ENCODE measurements at places on chromosomes 5 and 9.
A peak's percentile ranks its signal among the peaks of the same experiment; 100 is the strongest.

- DNase-seq: no peak
Observed at GRCh38 chr9:17742067-17742466, 163.2 kb downstream of the SH3GL2 start.

GRCh38 chr5:133364936-133365707 lies 247.2 kb downstream of the FSTL4 start:
- DNase-seq: no peak

- DNase-seq: peak; percentile 29
Observed at GRCh38 chr5:378301-378891, 56.9 kb downstream of the AHRR start.

GRCh38 chr9:128339761-128340690 lies at the start of gene SLC27A4:
SLC27A4 (plus strand) TSS chr9:128340527; CDS start chr9:128343133, 2,606 bp downstream.
- DNase-seq: no peak

DNA sequence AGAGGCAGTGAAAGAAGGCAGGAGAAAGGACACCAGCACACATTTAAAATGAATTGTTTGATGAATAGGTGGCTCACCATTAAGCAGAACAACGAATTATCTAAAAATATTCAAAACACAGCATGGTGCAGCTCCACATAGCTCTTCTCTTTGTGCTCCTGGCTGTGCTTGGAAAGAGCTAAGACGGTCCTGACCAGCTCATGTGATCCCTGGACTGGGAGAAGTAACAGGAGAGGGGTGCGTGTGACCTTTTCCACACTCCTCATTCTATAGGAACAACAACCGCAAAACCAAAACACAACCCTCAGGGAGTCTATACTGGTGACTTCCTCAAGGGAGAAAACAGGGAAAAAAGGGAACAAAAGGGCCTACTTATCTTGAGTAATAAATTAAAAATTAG lies 140.5 kb downstream of the DIRAS2 start:
- DNase-seq: no peak

DNA sequence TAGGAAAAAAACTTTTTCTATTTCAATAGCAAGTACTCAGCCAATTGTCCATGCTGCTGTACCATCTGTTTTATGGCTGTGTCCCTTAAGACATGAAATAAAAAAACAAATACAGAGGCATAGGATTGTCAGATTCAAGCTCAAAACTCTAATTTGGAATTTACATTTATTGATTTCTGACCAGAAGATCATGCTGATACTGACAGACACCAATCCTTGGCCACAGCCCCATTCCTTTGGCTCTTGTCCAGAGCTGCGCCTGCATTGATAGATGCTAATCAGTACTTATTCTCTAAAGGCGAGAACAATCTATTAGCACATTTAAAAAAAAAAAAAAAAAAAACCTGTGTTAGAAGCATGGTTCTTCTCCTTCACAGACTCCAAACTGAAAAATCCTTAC lies 384.6 kb downstream of the TMEM232 start:
- no peak for DNase-seq

- no peak for DNase-seq
Observed at GRCh38 chr5:67100301-67100700, 96.3 kb downstream of the CD180 start.

DNA sequence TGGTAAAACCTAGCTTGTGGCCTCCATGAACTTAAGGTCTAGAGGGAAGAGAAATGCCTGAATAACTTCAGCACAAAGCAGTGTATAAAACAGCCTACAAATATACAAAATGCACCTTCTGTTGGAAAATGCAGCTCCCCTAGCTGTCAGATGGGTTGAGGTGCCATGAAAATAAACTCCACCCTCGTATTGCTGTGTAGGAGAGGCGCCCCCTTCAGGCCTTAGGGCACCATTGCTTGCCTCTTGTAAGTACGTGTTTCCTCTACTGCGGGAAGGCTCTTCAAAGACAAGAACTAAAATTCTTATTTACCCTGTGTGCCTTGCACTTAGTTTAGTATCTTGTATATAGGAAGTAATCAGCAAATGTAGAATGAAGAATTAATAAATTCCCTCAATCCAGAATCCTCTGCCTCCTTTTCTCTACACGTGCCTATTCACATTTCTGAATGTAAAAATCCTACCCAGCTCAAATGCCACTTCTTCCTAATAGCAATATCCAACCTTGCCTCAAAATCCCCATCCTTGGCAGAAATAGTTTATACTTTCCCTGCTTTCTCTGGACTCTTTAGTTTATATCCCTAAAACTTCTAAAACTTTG lies 393.7 kb upstream of the PDE4D start:
- DNase-seq: no peak

GRCh38 chr5:61405511-61406295 lies 73.6 kb downstream of the ZSWIM6 start:
- no peak for DNase-seq

GRCh38 chr9:69433968-69434367 lies 109.0 kb downstream of the ENTREP1 start:
- no peak for DNase-seq

DNA sequence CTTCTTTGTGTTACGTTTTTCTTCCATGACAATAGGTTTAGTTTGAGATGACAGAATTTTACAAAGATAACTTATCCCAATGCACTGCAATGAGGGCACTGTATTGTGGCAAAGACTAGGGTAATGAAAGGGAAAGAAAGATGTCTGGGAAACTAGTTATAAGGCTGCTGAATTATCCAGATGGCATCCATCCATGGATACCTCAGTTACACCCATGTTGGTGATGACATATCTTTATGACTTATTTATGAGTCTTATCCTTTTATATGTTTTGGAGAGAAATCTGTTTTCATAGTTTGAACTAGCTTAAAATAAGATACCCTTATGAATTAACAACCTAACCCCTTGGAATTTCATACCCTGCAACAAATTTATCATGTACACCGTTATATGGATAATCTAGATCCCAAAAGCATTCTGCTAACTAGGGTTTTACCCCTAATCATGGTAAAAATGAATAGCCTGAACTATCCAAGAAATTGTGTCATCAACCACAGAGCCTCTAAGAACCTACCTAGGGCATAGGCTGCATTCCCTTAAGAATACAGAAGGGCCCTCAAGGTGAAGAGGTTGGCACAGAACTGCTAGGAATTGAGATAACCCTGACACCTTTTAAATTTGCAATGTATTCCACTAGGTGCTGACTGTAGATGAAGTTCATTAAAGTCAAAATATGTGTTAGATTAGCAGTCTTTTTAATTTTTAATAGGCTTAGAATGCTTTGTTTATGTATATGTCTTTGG lies 49.5 kb upstream of the RORB start:
- DNase-seq: no peak

GRCh38 chr9:82132024-82132423 lies 143.5 kb downstream of the SPATA31D1 start:
- DNase-seq: no peak

GRCh38 chr5:132184588-132184987 lies 43.1 kb downstream of the P4HA2 start:
- no peak for DNase-seq

DNA sequence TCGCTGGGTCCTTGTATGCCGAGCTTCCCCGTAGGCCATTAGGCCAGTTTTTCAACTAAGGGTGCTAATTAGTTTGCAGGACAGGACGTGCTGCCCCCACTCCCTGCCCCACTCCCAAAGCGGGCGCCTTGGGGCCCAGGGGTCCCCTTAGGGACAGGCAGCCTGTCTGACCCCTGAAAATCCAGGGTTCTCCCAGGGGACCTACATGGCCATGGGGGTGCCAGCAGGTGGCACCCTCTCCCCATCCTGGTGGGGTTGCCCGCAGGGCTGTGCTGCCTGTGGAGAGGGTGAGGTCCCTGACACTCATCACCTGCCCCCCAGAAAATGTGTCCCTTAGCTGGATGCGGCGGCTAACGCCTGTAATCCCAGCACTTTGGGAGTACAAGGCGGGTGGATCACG lies 8.5 kb upstream of the CCDC187 start:
- no peak for DNase-seq

DNA sequence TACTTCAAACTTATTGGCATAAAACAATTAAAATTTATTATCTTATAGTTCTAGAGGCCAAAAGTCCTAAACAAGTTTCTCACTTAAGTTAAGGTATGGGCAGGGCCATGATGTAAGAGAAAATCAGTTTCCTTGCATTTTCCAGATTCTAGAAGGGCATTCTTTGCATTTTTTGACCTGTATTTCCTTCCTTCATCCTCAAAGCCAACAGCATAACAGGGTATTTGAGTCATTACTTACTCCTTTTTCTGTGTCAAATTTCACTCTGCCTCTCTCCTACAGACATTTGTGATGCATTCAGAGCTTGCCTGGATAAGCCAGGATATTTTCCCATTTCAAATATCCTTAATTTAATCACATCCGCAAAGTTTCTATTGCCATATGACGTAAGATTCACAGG lies 1499.0 kb downstream of the EFNA5 start:
- no peak for DNase-seq

- DNase-seq: peak; percentile 53
Observed at GRCh38 chr5:142024771-142025304, 12.0 kb upstream of the GNPDA1 start.

DNA sequence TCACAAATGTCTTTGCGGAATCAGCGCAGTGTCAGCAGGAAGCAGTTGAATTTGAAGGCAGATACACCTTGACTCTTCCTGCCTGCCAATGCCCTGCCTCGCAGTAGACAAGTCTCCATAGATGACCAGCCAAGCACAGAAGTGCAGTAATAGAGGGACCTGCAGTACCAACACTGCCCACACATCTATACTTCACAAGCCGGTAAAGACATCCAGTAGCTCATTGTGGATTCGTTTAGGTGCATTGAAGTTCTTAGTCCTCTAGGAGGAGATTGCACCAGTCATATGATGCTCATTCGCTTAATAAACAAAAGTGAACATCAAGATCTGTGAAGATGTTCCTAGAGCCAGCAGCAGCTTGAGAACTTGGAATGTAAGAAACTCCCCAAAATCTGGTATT lies 7.1 kb upstream of the IFNA2 start:
- no peak for DNase-seq

DNA sequence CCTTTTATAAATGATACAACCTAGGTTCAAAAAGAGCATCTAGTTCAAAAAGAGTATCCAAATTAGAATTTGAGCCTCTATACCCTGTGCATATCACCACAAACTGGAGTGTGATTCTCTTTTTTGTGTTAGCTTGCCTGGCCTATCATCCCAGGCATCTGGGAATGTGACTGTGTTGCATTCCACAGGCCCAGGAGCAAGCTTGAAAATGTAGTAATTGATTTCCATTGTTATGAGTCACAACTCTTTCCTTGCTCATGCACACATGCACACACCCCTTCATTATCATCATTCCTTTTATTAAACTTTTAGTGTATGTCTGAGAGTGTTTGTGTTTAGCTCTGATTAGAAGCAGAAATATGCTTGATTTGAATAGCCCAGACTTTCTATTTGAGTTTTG lies 75.2 kb downstream of the FCHO2 start:
- no peak for DNase-seq

GRCh38 chr5:133925866-133926488 lies 42.4 kb downstream of the C5orf15 start:
- no peak for DNase-seq

- no peak for DNase-seq
Observed at GRCh38 chr9:124357721-124358361, 57.4 kb downstream of the PSMB7 start.

GRCh38 chr5:138083702-138084101 lies at the start of gene WNT8A:
WNT8A (plus strand) TSS chr5:138084033; CDS start chr5:138084128, 95 bp downstream.
- DNase-seq: no peak

DNA sequence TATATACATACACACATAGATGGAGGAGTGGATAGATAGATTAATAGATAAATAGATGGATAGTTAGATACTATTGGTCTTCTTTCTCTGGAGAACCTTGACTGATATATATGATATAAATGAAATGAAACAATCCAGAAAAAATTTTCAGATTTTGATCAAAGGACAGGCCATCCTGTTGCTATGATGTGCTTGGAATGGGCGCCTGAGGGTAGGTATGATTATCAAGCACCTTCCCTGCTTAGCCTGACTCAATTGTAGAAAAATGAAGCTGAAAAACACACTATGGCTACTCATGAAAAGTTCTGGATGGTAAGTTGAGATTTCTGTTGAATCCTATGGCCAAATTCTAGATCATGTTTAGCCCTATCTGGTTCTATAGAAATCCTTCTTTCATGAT lies 266.5 kb upstream of the KLF4 start:
- no peak for DNase-seq

DNA sequence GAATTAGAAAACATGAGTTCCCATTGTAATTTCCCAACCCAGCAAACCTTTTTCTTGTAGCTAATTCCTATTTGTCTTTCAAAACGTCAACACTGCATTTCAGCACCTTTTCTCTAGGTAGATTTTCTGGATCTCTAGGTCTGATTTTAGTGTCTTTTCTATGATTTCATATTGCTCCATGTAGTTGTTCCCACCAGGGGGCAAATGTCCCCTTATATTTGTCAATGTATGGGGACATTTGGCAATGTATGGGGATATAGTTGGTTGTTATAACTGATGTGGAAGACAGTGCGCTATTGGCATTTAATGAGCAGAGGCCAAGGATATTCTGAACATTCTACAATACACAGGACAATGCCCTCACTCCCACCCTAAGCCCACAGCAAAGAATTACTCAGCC lies 273.9 kb upstream of the ADRA1B start:
- no peak for DNase-seq

DNA sequence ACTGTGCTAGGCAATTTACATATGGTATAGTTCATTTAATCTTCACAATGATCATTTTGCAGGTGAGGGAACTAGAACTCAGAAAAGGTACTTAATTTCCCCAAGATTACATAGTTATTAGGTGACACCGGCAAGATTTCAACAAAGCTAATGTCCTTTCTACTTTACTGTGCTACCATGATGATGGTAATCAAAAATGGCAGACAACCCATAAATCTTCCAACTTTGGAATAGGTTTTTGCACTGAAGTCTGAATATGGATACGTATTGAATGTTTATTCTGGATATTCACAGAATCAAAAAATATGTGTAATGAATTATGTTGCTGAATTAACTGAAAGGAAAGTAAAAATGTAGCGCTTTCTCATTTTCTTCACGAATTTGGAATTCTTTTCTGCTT lies 13.8 kb downstream of the PDCD1LG2 start:
- DNase-seq: no peak

- no peak for DNase-seq
Observed at GRCh38 chr5:151772846-151773561, 1.2 kb downstream of the G3BP1 start.

DNA sequence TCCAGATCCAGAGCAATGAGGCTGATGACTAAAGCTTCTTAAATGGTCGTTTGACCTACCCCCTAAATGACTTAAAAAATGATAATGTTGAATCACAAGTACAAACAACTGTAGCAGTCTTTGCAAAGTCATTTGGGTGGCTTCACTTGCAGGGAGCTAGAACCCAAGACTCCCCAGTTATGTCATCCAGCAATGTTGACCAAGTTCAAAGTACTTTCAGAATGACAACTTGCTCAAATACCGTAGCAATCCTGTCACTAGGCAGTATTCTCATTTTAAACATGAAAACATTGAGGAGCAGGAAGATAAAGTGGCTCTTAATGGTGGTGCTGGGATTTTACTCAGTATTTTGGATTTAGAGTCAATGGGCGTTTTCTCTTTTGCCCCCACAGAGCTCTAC lies 1217.0 kb upstream of the DMAC1 start:
- no peak for DNase-seq

Measured in stimulated activated CD8-positive, alpha-beta memory T cell treated with anti-CD3 and anti-CD28 coated beads, Interleukin-4, amount 100 ng/mL, for 4 hours (primary cell).